ENCODE measurements at places on chromosomes 11 and 22.

DNA sequence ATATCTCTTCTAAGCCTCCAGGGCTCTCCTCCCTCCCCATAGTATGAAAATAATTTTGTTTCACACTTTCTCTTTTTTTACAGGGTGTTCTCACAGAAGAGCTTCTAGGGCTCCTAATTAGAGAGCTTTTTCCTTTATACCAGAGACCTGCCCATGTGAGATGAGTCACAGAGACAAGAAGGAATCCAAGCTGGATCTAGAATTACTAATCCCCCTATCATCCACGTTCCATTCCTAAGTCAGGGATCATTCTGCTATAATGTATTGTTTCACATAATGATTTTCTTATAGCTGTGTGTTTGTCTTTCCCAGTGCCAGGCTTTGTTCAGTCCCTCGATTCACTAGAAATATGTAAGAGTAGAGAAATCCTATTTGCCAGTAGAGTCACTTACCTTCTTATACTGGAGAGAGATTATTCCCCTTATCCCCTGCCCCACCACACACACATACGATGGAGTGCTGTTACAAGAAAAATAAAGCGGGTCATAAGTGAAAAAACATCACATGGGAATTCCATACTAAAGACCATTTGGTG lies 778.3 kb upstream of the LRRC4C start:
- DNase-seq: no peak

- DNase-seq: no peak
Measured at GRCh38 chr22:36352803-36353507, 34.8 kb downstream of the MYH9 start.

- no peak for DNase-seq
Measured at GRCh38 chr22:37416389-37416788, 10.9 kb downstream of the ELFN2 start.

GRCh38 chr22:45462034-45462655 lies 40.5 kb upstream of the FBLN1 start:
- DNase-seq: no peak

- DNase-seq: no peak
Measured at GRCh38 chr11:57471496-57471895, 11.2 kb downstream of the RTN4RL2 start.

- DNase-seq: no peak
Measured at GRCh38 chr11:126716456-126717083, 284.0 kb downstream of the KIRREL3 start.

GRCh38 chr11:6353367-6353987 lies 33.2 kb upstream of the CAVIN3 start:
- DNase-seq: no peak

DNA sequence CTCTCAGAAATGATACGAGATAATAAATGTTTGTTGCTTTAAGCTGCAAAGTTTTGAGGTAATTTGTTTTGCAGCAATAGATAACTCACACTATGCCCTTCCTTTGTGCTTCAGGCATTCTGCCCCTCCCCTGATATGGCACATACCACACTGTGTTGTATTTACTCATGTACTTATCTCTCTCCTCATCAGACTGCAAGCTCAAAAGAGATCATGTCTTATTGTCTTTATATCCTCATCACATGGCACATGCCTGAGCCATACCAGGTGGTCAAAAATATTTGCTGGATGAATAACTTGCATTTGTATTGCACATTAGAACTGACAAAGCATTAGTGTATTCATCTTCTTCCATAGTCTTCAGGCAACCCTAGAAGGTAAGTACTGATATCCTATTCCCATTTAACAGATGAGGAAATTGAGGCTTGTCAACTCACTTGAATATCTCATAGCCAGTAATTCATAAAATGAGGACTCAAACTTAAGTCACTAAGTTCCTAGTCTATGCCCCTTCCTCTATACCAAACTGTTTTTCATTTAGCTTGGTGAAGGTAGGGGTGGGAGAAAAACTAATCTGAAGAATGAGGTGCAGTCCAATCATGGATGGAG lies 83.9 kb upstream of the EED start:
- no peak for DNase-seq

- DNase-seq: peak; percentile 24
Measured at GRCh38 chr11:96424693-96425092, 34.9 kb downstream of the JRKL start.

DNA sequence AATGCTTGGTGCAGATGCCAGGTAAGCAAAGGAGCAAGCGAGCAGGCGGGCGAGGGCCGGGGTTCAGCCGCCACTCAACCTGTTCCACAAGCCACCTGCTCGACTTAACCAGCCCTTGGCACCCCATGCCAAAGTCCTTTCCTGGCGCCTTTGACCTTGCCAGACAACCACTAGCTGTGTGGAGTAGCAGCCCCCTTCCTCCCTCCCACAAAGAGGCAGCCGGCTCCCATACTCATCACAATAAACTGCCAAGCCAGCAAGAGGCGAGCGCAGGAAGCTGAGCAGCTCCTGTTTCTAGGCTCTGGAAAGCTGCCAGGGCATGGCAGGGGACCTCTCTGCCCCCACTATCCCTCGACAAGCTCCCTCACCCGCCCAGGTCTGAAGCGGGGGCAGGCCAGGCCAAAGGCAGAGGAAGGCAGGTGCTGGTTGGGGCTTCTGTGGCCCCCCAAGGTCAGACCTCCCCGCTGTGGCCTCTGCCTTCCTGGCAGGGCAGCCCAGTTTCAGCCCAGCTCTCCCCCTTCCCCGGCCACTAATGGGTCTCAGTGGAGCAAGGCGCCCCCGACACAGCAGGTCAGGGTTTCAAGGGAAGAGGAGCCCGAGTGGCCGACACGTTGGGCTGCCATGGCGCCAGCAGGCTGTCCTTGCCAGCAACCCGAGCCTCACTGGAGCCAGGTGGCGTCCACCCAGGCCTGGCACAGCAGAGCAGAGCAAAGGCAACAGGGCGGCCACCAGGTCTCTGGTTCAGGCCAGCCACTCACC lies 15.3 kb downstream of the MACROD1 start:
- DNase-seq: no peak

GRCh38 chr22:49760630-49761571 lies 66.8 kb downstream of the BRD1 start:
- no peak for DNase-seq

All from AG09319 (cell line).